ENCODE measurements at places on chromosomes 6 and 20. TPM values are rescaled to one million over a fixed set of nuclear protein-coding genes. Genes with fewer than 3 reads are reported as not detected.
A peak's percentile ranks its signal among the peaks of the same experiment; 100 is the strongest.

- H3K27me3 ChIP-seq: no peaks in the 10 kb centered on the region
- no peak for DNase-seq
- H3K4me1 ChIP-seq: peaks cover 28% of the 10 kb centered on the region
- no peak overlapping the region for H3K4me3 ChIP-seq
- H3K36me3 ChIP-seq: no peaks in the 10 kb centered on the region
These were observed 3.0 kb upstream of the CCN2 start for GRCh38 chr6:131954059-131954774.

DNA sequence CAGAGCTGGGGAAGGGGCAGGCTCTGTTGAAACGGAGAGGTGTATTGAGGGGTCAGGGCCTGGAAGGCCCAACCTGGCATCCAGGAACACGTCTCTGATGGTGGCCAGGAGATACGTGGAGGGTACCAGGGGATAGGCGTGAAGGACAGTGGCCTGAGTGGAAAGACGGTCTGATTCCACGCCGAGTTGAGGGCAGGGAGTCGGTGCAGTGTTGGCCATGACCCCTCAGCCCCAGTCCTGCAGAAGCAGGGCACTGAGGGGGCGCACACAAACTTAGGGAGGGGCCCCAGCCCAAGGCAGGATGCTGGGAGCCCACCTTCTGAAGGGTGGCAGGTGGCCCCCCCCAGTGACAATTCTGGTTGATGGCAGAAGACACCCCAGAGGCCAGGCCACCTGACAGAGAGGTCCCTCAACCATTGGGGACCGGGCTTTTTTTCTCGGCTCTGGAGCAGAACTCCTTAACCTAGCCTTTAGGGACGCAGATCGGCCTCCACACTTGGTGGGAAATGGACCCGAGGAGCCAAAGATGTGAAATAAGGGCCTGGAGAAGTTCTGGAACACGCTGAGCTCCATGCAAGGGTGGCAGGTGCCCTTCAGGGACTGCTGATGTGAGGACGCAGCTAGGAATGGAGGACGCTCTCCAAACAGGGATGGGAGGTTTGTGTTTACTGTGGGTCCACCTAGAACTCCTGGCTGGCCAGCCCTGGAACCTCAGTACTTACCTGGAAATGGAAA is 91.0 kb downstream of the TMEM242 start:
- no peak overlapping the region for H3K27ac ChIP-seq
- H3K36me3 ChIP-seq: no peaks in the 10 kb centered on the region
- no peak for DNase-seq
- H3K27me3 ChIP-seq: no peaks in the 10 kb centered on the region

DNA sequence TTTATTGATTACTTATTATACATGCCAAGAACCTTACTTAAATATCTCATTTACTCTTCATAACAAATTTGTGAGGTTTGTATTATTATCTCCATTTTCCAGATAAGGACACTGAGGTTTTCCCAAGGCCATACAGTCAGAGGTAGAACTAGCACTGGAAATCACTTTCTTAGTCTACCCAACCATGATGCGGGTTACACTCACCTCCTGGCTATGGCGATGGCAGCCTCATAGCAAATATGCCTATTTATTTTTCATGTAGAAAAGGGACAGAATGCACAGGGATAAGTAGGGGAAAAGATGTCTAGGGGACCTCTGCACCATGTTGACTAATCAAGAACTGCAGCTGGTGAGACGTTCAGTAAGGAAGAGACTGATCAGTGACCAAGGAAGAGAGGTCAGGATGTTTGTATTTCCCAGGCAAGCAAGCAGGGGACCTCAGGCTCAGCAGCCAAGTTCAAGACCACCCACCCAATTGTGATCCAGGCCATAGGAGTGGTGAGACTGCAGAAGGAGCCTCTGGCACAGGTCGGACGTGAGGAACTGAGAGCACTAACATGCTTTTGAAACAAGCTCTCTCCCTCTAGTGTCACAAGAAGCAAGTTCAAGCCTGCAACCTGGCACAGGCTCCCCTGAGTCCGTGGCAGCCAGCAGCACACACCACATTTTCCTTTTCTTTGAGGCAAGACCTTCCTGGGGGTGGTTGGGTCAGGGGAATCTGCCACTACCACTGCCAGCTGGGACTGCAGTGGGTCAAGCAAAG is 97.8 kb downstream of the GMPR start:
- H3K4me3 ChIP-seq: no peak overlapping the region
- no peak overlapping the region for H3K27ac ChIP-seq
- H3K36me3 ChIP-seq: no peaks in the 10 kb centered on the region
- no peak for DNase-seq
- peaks cover 14% of the 10 kb centered on the region for H3K4me1 ChIP-seq
- no peaks in the 10 kb centered on the region for H3K27me3 ChIP-seq

DNA sequence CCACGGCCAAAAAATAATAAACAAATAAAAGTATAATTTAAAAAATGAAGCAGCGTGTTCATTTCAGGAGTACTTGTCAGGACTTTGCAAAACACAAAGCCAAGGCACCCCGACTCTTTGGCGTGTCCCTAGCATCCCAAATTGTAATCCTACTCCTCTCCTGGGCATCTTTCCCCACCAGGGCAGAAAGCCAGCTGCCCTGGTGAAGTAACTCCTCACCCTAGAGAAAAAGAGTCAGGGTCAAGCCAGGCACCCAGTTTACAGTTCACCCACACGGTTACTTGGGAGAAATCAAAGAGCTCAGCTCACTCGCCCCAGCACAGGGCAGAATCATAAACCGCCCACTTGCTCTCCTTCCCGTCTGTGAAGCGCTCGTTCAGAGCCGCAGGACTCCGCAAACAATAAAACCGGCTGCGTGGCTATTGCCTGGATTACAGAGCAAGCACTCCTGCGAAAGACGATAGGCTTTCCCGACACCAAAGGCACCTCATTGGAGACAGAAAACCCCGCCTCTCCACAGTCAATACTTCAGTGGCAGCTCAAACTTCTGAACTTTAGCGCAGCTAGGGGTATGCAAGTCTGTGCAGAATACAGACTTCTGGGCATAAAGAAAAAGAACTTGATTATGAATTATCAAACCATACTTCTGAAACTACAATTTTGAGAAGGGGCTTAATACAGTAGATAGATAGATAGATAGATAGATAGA is 73.0 kb upstream of the NHSL1 start:
- no peaks in the 10 kb centered on the region for H3K36me3 ChIP-seq
- peak overlapping the region; percentile 65 for H3K27ac ChIP-seq
- no peak overlapping the region for H3K4me3 ChIP-seq
- DNase-seq: peak; percentile 78
- peaks cover 10% of the 10 kb centered on the region for H3K4me1 ChIP-seq

The LPIN3 gene
- 50.1 TPM for total RNA-seq
